ENCODE measurements at places on chromosomes 16 and 17.

GRCh38 chr17:21082001-21082436 is 39.2 kb upstream of the USP22 start:
- no peak for DNase-seq

- DNase-seq, result no peak
These were observed 680.7 kb upstream of the SALL1 start for GRCh38 chr16:51831595-51832367.

GRCh38 chr17:79043931-79044320 is 20.0 kb downstream of the C1QTNF1 start:
- no peak for DNase-seq

GRCh38 chr17:55157165-55157564 is 107.6 kb upstream of the HLF start:
- DNase-seq, result no peak

GRCh38 chr16:88672776-88673175 is 9.9 kb upstream of the MVD start:
- no peak for DNase-seq

DNA sequence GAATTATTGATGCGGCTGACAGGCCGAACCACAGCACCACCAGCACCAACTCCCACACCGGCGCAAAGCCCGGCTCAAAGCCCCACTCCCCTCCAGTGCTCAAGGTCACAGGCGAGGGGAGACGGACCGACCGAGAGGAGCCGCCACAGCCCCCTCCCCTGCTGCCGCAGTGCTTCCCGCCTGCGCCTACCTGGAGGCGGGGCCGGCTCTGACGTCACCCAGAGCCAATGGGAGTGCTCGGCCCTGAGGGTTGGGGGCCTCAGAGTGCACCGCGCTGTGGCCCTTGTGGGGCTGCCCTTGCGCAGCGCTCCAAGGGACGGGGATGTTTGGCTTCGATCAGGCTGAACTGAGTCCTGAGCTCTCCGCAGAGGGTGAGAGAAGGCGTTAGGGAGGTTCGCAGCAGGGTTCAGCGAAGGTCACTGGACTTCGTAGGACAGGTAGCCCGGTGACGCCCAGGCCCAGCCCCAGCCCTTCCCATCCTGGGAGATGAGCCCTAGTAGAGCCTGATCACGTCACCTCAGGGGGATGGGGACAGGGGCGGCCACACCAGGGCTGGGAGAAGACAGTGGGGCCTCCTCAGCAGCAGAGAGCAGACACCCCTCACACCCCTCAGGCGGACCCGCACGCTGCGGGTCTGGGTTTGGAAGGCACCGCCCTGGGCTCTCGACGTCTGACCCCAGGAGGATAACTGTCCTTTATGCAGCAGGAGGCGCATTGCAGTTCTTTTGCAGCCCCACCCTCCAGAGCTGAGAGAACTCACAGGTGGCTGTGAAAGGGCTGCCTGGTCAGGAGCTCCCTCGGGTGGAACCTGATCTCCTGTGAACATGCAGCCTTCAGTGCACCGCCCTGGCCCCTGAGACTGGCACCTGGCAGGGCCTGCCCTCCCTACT is 1.5 kb downstream of the NDRG4 start:
- peak; percentile 48 for DNase-seq

- no peak for DNase-seq
These were observed 9.8 kb downstream of the STAT3 start for GRCh38 chr17:42378359-42378958.

DNA sequence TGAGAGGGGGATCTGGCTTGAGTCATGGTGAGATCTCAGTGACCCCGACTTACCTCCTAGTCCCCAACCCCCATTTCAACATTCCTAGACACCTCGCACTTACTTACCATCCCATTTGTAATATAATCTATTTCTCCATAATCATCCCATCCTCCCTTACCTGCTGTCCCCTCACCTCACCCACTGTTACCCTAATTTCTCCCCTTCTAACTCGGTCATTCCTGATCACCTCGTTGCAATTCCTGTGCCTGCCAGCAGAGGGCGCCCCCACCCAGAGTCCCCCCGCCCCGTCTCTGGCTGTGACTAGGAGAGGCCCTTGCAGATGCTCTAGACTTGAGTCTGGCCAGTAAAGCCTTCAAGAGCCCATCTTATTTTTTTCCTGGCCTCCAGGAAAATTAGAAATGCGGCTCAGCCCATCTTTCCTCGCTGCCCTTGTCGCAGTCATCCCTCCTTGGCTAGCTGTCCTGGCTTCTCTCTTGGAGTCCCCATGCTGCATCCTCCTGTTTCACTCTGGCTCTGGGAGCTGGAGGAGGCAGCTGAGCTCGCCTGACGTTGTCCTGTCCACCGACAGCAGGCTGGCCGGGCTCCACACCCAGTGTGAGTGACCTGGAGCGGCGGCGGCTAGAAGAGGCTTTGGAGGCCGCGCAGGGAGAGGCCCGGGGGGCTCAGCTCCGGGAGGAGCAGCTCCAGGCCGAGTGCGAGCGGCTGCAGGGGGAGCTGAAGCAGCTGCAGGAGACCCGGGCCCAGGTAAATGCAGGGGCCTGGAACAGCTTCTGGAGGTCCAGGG is 5.0 kb downstream of the TBKBP1 start:
- peak; percentile 30 for DNase-seq

DNA sequence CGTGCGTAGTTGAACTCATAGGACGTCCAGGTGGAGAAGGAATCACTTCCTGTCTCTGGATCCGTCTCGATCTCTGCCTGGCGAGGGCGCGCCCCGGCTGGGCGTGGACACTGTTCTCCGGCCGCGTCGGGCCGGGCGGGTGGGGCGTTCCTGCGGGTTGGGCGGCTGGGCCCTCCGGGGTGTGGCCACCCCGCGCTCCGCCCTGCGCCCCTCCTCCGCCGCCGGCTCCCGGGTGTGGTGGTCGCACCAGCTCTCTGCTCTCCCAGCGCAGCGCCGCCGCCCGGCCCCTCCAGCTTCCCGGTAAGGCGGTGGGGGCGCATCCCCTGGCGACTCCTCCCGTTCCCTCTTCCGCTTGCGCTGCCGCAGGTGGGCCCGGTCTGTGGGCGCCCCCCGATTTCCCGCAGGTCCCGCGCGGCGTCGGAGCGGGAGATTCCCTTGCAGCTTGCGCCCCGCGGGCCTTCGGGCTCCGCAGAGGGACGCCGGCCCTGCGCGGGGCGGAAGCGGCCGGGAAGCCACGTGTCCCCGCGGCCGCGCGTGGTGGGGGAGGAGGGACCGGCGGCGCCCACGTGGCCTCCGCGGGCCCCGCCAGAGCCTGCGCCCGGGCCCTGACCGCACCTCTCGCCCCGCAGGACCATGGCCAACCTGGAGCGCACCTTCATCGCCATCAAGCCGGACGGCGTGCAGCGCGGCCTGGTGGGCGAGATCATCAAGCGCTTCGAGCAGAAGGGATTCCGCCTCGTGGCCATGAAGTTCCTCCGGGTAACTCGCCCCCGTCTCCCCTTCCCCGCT is at the start of gene NME2:
Gene NME2 (plus strand): TSS at position 214 of the 789 bp plus-strand sequence. CDS start 420 bp downstream, at position 634.
- DNase-seq, result peak; percentile 86

GRCh38 chr17:13334374-13334773 is 267.4 kb downstream of the HS3ST3A1 start:
- no peak for DNase-seq

DNA sequence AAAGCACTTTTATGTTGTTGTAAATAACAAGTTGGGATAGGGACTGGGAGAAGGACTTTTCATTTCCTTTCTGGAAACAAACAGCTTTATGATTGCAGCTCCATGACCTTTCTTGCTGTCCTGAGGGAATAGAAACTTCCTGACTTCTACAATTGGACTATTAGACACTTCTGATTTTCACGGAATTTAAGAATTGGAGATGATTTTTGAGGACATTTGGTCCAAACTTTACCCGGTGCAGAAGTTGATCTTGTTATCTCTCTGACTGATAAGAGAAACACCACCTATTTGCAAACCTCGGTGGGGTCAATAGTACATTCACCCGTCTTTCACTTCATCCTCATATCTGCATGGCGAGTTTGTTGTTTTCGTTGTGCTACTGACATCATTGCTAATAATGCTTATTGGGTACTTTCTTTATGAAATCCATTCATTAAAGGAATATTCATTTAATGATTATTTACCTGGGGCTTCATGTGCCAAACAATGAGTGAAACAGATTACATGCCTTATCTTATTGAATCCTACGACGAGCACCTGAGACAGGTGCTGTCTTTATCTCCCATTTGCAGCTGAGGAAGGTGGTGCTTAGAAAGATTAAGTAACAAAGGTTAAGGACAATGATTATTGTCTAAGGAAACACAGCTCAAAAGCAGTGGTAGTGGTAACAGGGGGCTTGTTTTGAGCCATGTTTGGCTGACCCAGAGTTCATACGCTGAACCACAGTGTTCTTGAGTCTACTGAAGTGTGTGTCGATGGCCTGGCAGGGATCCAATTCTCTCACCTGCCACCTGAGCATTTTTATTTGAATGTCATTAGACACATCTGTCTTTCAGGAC is 176.9 kb upstream of the FAM20A start:
- DNase-seq, result peak; percentile 67

DNA sequence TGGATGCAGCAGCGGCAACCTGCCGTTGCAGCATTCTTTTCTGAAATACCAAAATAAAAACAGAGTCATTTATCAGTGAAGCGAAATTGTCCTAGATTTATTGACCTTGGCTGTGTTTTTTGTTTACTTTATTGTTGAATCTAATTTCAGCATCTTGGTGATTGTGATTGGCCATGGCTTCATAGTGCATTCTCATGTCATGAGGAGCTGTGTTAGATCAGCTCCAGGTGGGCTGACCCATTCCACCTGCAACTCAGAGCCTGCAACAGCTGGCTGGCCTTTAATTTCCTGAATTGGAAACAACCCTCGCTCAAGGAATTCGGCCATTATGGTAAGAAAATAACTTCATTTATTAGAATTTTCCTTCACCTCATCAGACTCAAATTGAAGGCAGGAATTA is 16.4 kb downstream of the KRT24 start:
- no peak for DNase-seq

DNA sequence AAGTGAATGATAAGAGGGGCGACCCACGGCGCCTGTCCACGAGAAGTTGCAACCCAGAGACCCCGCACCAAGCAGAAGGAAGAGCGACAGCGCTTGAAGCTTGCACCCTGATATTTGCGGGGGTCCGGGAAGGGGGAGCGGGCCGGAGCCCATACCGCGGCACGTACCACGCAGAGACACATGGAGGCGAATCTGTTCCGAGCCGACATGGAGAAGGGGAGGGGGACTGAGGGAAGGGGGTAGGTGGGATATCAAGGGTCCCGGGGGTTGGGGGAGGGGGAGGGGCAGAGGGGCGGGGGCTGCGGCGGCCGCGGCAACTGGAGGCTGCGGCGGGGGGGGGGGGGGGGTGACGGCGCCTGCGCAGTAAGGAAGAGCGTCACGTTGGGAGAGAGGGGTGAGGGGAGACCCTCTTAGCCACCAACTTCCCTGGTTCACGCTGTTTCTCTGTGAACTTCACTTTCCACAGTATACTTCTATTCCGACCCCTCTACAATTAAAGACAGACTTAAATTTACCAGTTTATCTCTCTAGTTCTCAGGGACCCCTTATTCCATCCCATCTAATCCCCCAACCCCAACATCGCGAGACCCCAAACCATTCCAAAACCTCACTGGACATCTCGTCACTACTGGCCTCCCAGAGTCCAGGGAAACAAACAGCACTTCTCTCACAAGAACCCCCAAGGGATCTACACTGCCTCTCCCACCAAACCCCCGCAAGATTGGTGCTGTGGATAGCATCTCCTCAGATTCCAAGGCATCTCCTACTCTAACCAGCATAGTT is 8.0 kb downstream of the DLG4 start:
- DNase-seq, result no peak

- DNase-seq, result no peak
These were observed 873.4 kb upstream of the CDH8 start for GRCh38 chr16:62909597-62909996.

GRCh38 chr16:75035410-75035968 is 36.7 kb downstream of the ZNRF1 start:
- no peak for DNase-seq

GRCh38 chr16:84056933-84057332 is 14.3 kb upstream of the SLC38A8 start:
- DNase-seq, result no peak

DNA sequence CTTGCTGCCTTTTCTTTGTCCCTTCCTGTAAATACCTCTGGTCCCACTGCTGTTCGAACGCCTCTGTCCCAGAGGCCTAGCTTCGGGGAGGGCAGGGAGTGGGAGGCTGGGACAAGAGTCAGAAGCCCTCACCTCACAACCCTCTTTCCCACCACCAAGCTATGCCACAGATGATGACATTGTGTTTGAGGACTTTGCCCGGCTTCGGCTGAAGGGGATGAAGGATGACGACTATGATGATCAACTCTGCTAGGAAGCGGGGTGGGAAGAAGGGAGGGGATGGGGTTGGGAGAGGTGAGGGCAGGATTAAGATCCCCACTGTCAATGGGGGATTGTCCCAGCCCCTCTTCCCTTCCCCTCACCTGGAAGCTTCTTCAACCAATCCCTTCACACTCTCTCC is 10.4 kb downstream of the ARRB2 start:
- DNase-seq, result no peak

- DNase-seq, result no peak
These were observed 3.9 kb downstream of the KRT12 start for GRCh38 chr17:40862985-40863733.

Data from NCI-H2081 (cell line).